Activated T-cell treated with anti-CD3 and anti-CD28 coated beads for 4 hours (primary cell): ENCODE measurements at places on chromosomes 11 and 22.
A peak's percentile ranks its signal among the peaks of the same experiment; 100 is the strongest.

- no peak for DNase-seq
Observed at GRCh38 chr11:94539420-94539819, 4.3 kb upstream of the FUT4 start.

DNA sequence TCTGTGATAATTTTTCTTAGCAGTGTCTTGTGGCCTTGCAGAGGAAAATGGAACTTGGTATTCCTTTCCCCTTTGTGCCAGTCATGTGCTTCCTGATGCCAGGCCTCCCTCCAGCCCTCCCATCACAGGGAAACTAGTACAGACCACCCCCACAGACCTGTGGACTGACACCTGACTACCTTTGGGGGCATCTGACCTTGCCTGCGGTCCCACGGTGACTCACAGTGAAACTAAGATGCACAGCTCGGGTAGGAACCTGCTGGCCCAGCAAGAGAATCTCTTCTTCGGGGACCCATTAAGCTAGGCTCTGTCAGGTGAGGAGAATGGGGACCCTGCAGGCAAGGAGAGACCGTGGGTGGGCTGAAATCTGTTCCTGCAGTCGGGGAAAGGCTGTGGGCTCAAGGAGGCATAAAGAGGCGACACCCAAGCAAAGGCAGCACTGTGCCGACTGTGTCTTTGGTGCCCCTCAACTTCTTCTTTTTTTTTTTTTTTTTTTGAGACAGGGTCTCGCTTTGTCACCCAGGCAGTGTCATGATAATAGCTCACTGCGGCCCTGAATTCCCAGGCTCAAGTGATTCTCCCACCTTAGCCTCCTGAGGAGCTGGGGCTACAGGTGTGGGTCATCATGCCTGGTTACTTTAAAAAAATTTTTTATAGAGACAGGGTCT, 20.8 kb upstream of the PEX26 start:
- DNase-seq, result no peak

- no peak for DNase-seq
Observed at GRCh38 chr11:27429761-27430393, 42.7 kb downstream of the LGR4 start.

DNA sequence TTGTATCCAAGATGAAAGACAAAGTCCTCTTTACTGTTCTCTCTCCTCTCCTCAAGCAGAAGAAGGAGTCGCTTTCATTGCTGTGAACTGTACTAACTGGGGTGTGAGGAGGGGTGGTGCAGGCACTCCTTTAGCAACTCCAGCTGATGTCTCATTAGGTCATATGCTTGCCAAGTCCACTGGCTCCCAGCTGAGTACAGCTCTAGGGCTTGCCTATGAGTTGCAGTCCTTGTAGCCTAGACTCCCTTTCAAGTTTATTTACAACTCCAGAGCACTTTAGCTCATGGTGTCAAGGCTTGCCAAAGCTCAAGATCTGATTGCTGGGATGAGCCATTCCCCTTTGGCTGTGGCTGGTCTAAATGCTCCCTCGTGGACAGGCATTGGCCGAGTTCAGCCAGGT, 55.1 kb upstream of the PDGFD start:
- no peak for DNase-seq

- no peak for DNase-seq
Observed at GRCh38 chr22:19659805-19660345, 54.4 kb upstream of the SEPTIN5 start.

- DNase-seq, result no peak
Observed at GRCh38 chr11:74675761-74676160, 55.5 kb downstream of the CHRDL2 start.

DNA sequence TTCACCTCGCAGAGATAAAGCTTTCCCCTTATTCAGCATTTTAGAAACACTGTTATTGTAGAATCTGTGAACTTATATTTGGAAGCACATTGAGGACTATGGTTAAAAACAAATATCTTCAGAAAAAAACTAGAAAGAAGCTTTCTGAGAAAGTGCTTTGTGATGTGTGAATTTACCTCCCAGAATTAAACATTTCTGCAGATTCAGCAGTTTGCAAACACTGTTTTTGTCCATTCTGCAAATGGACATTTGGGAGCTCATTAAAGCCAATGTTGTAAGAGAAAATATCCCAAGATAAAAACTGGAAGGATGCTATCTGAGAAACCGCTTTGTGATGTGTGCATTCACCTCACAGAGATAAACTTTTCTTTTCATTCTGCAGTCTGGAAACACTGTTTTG, 272.7 kb downstream of the OR4A5 start:
- DNase-seq, result no peak

DNA sequence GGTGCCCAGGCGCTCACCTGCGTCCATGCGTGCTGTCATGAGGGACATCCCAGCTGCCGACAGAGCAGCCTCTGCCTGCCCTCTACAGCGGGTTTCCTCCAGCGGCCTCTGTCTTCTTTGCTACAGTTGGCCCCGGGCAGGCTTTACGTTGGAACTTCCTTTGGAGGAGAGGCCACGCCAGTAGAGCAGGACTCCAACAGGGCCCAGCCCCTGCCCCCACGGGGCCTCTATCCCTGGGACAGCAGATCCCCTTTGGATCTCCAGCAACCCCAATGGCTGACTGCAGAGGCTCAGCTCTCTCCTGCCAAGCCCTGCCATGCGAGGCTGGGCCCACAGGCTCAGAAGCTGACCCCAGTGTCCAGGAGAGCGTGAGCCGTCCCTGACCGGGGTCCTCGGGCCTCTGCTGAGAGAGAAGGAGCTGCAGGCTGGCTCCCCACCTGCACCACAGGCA, 12.1 kb downstream of the TRPM5 start:
- no peak for DNase-seq

DNA sequence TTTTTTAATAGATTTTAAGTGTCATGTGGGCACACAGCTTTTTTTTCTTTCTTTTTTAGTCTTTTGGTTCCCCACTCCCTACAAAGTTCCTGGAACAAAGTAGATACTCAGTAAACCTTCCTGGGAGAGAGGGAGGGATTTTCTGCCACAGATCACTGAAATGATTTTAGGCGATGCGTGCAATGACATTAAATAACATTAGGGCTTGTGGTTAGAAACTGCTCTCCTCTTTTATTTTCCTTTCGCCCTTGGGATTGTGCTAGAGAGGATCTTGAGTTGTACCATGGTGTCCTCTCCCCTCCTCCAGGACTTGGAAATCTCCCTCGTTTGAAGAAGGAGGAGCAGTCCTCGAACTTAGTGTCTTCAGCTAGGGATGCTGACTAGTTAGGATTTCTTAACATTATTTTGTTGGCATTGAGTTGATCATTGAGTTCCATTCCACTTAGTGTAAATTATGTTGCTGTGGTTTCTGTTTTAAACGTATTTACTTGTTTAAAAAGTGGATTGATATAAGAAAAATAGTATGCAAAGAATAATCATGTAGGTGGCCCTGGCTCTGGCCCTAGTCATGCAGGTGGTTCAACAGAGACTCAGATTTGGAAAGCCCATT, 88.4 kb downstream of the TRAF6 start:
- no peak for DNase-seq

- DNase-seq, result no peak
Observed at GRCh38 chr11:132556316-132556715, 976.0 kb downstream of the OPCML start.

DNA sequence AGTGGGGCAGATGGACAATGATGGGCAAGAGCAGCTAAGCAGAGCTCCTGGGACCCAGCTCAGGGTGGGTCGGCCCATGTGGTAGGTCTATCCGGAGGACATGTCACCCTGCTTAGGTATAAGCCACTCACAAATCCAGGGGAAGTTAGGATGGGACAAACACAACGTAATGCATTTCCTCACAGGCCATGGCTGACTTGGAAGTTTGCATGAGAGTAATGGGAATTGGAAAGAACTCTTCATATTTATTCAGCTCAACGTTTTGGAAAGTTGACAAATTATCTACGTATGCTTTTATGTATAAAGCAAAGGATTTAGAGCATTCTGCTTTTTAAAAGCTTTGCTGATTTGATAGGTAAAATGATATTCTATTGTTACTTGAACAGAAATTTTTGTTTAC, 74.9 kb downstream of the SMCO4 start:
- no peak for DNase-seq

- no peak for DNase-seq
Observed at GRCh38 chr11:117861151-117862018, 15.1 kb downstream of the FXYD6 start.

DNA sequence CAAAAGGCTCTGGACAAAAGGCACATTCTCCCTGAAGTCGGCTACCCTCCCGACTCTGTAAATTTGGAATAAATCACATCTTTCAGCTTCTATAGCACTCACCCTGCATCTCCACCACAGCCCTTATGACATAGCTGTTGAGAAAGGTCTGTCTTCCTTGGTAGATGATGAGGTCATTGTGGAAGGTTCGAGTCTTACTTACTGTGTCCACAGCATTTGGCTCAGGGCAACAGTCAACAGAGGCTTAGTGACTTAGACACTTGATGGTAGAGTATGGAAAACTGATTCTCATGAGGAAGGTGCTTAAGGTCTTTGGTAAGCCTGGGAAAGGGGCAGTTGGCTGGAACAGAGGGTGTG, 45.6 kb downstream of the PTPRJ start:
- no peak for DNase-seq

DNA sequence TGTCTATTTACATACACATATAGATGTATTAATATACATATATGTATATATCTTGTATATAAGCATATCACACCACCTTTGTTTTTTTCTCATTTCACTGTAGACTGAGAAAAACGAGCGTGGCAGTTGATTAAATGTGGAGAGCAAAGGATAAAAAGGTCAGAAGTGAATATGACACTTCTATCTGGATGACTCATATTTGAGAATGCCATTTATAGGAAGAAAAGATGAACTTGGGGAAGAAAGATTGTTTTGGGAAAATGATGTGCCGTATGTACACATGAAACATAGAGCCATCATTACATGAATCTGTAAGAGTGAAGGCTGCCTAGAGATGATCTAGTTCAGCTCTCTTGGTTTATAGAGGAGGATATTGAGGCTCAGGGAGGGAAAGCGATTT, 28.7 kb downstream of the AMOTL1 start:
- no peak for DNase-seq

DNA sequence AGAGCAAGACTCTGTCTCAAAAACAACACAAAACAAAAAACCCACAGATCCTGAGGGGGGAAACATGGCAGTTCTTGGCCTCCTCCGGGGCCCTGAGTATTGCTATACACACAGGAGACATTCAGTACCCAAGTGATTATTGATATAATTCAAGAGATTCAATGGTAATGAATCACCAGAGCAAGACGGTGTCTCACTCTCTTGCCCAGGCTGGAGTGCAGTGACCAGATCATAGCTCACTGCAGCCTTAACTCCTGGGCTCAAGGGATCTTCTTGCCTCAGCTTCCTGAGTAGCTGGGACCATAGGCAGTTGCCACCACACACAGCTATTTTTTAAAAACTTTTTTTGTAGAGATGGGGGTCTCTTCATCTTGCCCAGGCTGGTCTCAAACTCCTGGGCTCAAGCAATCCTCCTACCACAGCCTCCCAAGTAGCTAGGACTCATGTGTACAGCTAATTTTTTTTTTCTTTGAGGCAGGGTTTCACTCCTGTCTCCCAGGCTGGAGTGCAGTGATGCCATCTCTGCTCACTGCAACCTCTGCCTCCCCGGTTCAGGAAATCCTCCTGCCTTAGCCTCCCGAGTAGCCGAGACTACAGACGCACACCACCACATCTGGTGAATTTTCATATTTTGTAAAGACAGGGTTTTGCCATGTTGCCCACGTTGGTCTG, 21.8 kb upstream of the PIK3C2A start:
- no peak for DNase-seq

GRCh38 chr11:68321293-68322051, 9.1 kb downstream of the LRP5 start:
- no peak for DNase-seq

DNA sequence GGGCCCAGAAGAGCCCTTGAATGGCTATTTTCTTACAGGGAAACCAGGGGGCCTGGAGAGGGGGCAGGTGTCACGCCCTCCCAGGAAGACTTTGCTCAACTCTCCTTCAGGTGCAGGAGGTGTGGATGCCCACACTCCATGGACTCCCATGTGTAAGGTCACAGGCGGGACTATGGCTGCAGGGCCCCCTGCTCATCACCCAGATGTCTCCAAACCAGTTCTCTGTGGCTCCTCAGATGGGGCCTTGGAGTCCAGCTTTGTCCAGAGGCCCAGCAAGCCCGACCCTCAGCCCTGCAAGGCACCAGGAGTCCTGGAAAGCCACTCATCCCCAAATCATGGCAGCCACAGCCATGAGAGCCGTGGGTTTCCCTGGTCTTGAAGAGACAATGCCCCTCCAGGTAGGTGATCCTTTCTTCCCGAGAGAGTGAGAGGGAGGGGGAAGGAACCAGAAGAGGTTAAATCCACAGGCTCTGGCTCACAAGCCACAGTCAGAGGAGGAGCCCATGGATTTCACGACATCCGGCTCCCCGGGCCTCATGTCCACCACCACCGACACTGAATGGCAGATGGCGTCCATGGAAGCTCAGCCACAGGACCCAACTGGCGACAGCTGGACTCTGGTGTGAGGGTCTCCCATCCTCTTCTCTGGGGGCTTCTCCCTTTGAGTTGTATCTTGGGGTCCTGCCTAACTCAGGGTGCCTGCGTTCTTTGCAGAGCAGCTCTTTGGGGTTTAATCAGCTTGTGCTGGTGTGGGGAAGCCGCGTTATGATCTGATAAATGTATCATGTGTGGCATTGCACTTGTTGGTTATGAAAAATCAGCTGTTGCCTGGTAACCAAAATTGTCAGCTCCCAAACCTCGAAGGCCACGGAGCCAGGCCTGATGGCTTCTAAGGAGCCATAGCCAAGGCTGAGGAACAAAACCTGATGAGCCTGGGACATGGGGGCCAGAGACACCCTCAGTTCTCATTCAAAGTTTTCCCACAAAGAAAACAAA, 620.4 kb downstream of the BRD1 start:
- DNase-seq, result no peak

DNA sequence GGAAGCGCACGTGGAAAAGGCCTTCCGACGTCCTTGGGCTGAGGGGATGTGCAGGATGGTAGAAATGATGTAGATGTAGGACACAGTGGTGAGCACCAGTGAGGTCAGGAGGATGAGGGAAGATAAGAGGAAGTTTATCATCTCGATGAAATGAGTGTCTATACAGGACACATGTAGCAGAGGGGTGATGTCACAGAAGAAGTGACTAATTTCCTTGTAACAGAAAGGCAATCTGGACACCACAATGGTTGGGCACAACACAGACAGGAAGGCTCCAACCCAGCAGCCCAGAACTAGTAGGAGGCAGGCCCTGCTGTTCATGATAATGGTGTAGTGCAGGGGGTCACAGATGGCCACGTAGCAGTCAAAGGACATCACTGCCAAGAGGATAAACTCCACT, 35.0 kb upstream of the OR6M1 start:
- no peak for DNase-seq

- no peak for DNase-seq
Observed at GRCh38 chr11:4704790-4705334, 278 bp downstream of the MMP26 start.

GRCh38 chr11:66543263-66544107, 2.4 kb downstream of the ZDHHC24 start:
- DNase-seq, result peak; percentile 9
